ENCODE measurements at places on chromosomes 7 and 10.

GRCh38 chr10:69334302-69335062 is 56.2 kb downstream of the HK1 start:
- peak overlapping the region; percentile 69 for H3K27ac ChIP-seq
- no peaks in the 10 kb centered on the region for H3K27me3 ChIP-seq
- H3K4me3 ChIP-seq: no peak overlapping the region
- no peak for DNase-seq
- peaks cover 86% of the 10 kb centered on the region for H3K4me1 ChIP-seq
- H3K36me3 ChIP-seq: peaks cover 5% of the 10 kb centered on the region

GRCh38 chr7:47649919-47650318 is 68.0 kb upstream of the TNS3 start:
- peaks cover 31% of the 10 kb centered on the region for H3K4me1 ChIP-seq
- no peak overlapping the region for H3K4me3 ChIP-seq
- DNase-seq: no peak

DNA sequence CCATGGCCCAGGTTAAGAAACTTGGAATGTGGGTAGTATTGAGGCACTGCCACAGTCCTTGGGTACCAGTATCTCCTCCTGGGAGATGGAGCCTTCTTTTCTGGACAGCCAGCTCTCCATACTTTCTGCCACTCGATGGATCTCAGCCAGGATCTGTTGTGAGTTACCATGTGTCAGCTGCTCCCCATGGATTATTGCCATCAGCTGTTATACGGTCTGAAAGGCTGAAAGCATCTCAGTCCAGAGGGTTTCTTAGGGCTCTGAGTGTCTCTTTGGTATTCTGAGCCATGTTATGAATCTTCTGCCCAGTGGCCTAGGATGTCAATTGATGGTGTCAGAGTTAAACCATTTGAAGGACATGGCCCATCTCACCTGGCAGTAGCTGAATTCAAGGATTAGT is 197.5 kb downstream of the C7orf25 start:
- DNase-seq: no peak
- H3K27ac ChIP-seq: no peak overlapping the region
- no peaks in the 10 kb centered on the region for H3K27me3 ChIP-seq
- no peaks in the 10 kb centered on the region for H3K4me1 ChIP-seq
- H3K4me3 ChIP-seq: no peak overlapping the region
- H3K36me3 ChIP-seq: no peaks in the 10 kb centered on the region

DNA sequence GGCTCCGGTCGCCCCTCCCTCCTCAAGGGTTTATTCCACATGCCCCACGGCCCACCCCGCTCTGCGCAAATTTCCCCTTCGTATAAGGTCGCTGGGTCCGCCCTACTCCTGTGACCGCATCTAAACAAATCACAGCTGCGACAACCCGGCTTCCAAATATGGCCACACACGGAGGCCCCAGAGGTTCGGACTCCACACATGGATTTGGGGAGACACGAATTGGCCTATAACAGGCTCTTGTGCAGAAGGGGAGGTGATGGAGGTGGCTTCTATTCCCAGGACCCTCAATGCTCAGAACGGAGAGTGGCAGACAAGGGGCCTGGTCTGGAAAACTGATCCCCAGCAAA is 90.1 kb downstream of the FOXL3 start:
- H3K27me3 ChIP-seq: peaks cover 12% of the 10 kb centered on the region
- no peak overlapping the region for H3K27ac ChIP-seq
- H3K4me3 ChIP-seq: peak overlapping the region; percentile 42
- H3K36me3 ChIP-seq: no peaks in the 10 kb centered on the region
- DNase-seq: peak; percentile 46

GRCh38 chr10:27134371-27134770 is 19.8 kb downstream of the YME1L1 start:
- no peak overlapping the region for H3K4me3 ChIP-seq
- H3K27ac ChIP-seq: no peak overlapping the region
- no peaks in the 10 kb centered on the region for H3K4me1 ChIP-seq
- no peaks in the 10 kb centered on the region for H3K27me3 ChIP-seq
- H3K36me3 ChIP-seq: peaks cover 89% of the 10 kb centered on the region

- H3K27me3 ChIP-seq: no peaks in the 10 kb centered on the region
- DNase-seq: no peak
- no peaks in the 10 kb centered on the region for H3K36me3 ChIP-seq
- peaks cover 13% of the 10 kb centered on the region for H3K4me1 ChIP-seq
- no peak overlapping the region for H3K4me3 ChIP-seq
Observed at GRCh38 chr7:77235276-77235675, 35.7 kb upstream of the FGL2 start.

- H3K4me3 ChIP-seq: peak within 1 kb of the TSS; percentile 88
- peak within 1 kb of the TSS; percentile 97 for H3K27ac ChIP-seq
- no peaks in the 10 kb centered on the region for H3K27me3 ChIP-seq
- H3K4me1 ChIP-seq: peaks cover 53% of the 10 kb centered on the region
- DNase-seq: peak; percentile 95
- H3K36me3 ChIP-seq: peaks cover 4% of the 10 kb centered on the region
Observed at GRCh38 chr10:97334370-97335175, at the start of gene FRAT2. FRAT2 (minus strand) TSS chr10:97334729; CDS start chr10:97334572, 157 bp downstream.

GRCh38 chr10:50739618-50740292 is at the start of gene ASAH2B:
ASAH2B (plus strand) TSS chr10:50739936; CDS start chr10:50745131, 5,195 bp downstream.
- peaks cover 7% of the 10 kb centered on the region for H3K4me1 ChIP-seq
- peak within 1 kb of the TSS; percentile 81 for H3K27ac ChIP-seq
- DNase-seq: peak; percentile 84
- H3K36me3 ChIP-seq: no peaks in the 10 kb centered on the region

DNA sequence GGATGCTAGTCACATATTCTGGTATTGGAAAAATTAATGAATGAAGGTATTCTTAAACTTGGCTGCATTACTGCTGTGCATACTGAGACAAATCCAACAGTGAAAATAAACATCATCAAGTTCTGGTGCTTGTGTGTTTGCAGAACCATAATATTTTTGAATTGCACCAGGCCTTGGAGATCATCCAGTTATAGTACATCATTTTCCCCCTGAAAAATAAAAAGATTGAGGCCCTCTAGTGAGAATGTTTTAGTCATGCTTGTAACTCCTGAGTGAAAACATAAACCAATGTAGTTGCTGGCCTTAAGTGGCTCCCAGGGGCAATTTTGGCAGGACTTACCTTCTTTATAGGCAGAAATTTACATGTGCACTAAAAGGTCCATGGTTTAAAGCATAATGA is 218.8 kb upstream of the TMEM229A start:
- H3K4me3 ChIP-seq: no peak overlapping the region
- H3K36me3 ChIP-seq: no peaks in the 10 kb centered on the region
- no peaks in the 10 kb centered on the region for H3K4me1 ChIP-seq
- DNase-seq: no peak
- no peaks in the 10 kb centered on the region for H3K27me3 ChIP-seq
- no peak overlapping the region for H3K27ac ChIP-seq

- DNase-seq: no peak
- H3K4me1 ChIP-seq: no peaks in the 10 kb centered on the region
- no peaks in the 10 kb centered on the region for H3K27me3 ChIP-seq
- H3K27ac ChIP-seq: no peak overlapping the region
- H3K36me3 ChIP-seq: peaks cover 85% of the 10 kb centered on the region
Observed at GRCh38 chr7:134443396-134444070, 15.4 kb downstream of the AKR1B1 start.

GRCh38 chr7:98175260-98175940 is 35.8 kb upstream of the BHLHA15 start:
- no peak overlapping the region for H3K27ac ChIP-seq
- no peaks in the 10 kb centered on the region for H3K27me3 ChIP-seq
- H3K36me3 ChIP-seq: peaks cover 36% of the 10 kb centered on the region
- DNase-seq: no peak
- peaks cover 20% of the 10 kb centered on the region for H3K4me1 ChIP-seq

DNA sequence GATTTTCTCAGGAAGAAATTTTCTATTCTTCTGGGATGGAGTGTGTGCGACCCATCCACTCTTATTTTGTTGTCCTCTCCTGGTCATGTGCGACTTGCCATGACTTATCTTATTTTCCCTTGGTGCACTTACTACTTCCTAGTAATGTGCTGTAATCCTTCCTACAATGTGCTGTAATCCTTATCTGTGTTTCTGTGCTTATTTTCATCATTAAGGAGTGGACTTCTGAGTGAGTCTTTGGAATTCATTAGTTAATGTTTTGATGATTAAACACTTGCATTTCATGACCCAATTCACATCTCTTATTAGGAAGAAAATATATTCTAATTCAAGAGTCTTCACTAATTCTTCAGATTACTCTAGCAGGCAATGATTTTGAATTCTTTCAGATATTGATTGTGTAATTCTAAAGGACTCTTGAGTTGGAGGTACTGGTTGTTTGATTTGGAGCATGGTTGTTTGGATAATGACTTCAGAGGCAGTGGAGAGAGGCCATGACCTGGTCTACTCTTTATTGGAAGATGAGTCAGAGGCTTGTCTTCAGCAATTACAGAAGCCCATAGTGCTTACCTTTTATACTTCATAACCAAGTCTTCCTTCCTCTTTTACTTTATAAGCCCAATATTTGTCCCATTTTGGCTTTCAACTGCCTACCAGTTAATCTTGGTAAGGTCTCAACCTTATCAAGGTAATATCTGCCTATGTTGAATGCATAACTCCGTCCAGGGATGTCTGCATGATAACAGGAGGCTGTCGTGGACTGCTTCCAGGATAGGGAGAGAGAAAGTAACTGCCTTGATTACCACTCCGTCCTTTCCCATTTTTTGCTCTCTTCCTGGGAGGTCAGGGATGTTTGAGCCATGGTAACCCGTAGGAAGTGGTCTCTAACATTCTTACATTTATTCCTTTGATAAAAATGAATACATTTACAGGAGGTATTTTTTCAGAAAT is 278.3 kb upstream of the SP8 start:
- H3K4me3 ChIP-seq: no peak overlapping the region
- no peaks in the 10 kb centered on the region for H3K36me3 ChIP-seq
- no peaks in the 10 kb centered on the region for H3K4me1 ChIP-seq
- DNase-seq: no peak

DNA sequence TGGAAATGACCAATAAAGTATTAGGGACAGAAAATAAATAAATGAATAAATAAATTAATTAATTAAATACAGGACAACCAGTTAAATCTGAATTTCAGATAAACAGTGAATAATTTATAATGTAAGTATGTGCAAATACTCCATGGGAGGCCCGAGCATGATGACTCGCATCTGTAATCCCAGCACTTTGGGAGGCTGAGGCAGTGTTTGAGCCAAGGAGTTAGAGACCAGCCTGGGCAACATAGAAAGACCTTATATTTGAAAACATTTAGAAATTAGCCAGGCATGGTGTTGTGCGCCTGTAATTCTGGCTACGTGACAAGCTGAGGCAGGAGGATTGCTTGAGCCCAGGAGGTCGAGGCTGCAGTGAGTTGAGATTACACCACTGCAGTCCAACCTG is 123.7 kb downstream of the CUL2 start:
- H3K36me3 ChIP-seq: no peaks in the 10 kb centered on the region
- H3K4me1 ChIP-seq: peaks cover 11% of the 10 kb centered on the region
- H3K27ac ChIP-seq: no peak overlapping the region
- no peak overlapping the region for H3K4me3 ChIP-seq

- no peaks in the 10 kb centered on the region for H3K27me3 ChIP-seq
- peaks cover 94% of the 10 kb centered on the region for H3K36me3 ChIP-seq
- H3K27ac ChIP-seq: no peak overlapping the region
- H3K4me3 ChIP-seq: no peak overlapping the region
- no peak for DNase-seq
Observed at GRCh38 chr7:140458916-140459315, 20.4 kb downstream of the MKRN1 start.

DNA sequence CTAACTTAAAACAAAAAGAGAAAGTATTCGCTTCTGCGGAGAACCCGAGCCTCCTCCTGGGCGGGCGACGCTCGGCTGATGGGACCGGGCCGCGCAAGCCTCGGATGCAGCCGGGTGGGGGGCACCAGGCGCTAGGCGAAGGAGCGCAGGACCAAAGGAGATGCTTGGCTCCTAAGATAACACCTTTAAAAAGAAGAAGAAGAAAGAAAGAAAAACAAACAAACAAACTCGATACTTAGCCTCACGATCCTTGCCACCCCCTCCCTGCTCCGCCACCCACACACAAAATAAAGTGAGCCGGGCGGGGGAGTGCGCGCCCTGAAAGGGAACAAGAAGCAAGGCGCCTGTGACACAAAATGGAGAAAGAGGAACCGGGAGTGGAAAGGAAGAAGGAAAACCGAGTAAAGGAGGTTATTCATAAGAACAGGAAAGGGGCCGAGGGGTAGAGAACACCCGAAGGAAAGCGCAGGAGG is 34.0 kb upstream of the EBLN1 start:
- H3K27me3 ChIP-seq: no peaks in the 10 kb centered on the region
- H3K4me3 ChIP-seq: peak overlapping the region; percentile 72
- no peaks in the 10 kb centered on the region for H3K36me3 ChIP-seq
- H3K27ac ChIP-seq: peak overlapping the region; percentile 95
- peaks cover 13% of the 10 kb centered on the region for H3K4me1 ChIP-seq

- DNase-seq: no peak
- no peaks in the 10 kb centered on the region for H3K27me3 ChIP-seq
- H3K27ac ChIP-seq: no peak overlapping the region
Observed at GRCh38 chr10:113720386-113720785, 31.1 kb upstream of the PLEKHS1 start.

DNA sequence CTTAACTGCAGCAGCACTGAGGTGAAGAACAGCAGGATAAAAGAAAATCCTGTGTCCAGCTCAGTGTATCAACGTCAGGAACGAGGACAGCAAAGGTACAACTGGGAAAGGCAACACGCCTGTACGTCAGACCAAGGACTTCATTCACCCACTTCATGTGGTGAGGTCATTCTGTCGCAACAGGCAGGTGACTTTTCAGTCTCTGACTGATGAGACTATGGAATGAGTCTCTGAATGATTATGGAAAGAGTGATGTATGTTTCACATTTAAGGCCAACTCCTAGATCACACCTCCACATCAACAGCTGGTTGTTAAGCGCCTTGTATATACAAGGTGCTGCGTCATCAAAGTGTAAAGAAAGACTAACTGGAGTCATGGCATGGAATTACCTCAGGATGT is 297.6 kb upstream of the SP8 start:
- H3K4me3 ChIP-seq: no peak overlapping the region
- H3K36me3 ChIP-seq: no peaks in the 10 kb centered on the region
- no peak overlapping the region for H3K27ac ChIP-seq
- no peak for DNase-seq

DNA sequence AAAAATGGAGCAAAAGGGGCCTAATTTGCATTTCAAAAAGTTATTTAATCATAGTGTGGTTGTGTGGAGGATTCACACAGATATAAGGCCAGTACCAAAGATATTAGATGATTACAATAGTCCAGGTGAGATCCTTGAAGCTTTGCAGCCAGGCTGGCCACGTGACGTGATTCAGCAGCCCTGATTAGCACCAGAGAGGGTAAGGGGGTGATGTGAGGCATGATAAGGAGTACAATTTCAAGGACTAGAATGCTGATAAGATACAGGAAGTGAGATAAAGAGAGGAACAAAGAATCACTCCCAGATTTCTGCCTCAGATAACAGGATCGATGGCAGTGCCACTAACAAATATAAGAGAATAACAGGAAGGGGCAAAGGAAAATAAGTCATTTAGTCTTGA is 108.4 kb upstream of the PALS2 start:
- no peak for DNase-seq
- no peak overlapping the region for H3K4me3 ChIP-seq
- H3K36me3 ChIP-seq: no peaks in the 10 kb centered on the region

DNA sequence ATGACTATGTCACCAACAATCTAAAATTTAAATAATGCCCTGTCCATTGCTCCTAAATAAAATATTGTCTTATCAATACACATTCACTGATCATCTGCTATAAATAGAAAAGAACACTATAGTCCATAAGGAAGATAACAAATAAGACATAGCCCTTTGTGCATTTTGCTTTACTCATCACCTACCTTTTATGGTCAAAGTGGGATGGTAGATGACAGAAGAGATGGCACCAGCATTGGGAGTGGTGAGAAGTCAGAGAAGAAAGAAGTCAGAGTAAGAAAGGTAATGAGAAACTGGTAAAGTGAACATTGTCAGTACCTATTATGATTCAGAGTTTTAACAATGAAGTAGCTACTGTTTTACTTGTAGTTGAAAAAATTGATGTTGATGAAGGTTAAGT is 31.1 kb downstream of the SEMA3E start:
- no peaks in the 10 kb centered on the region for H3K36me3 ChIP-seq
- no peak overlapping the region for H3K4me3 ChIP-seq
- no peak for DNase-seq
- H3K27ac ChIP-seq: no peak overlapping the region
- H3K4me1 ChIP-seq: no peaks in the 10 kb centered on the region
